ENCODE measurements at places on chromosomes 4 and X. TPM values are rescaled to one million over a fixed set of nuclear protein-coding genes. Genes with fewer than 3 reads are reported as not detected.
A peak's percentile ranks its signal among the peaks of the same experiment; 100 is the strongest.

Gene VGLL1
- not detected for total RNA-seq

GRCh38 chr4:86256086-86256485 is 103.8 kb downstream of the MAPK10 start:
- H3K27ac ChIP-seq = no peak overlapping the region
- no peaks in the 10 kb centered on the region for H3K4me1 ChIP-seq
- H3K36me3 ChIP-seq = no peaks in the 10 kb centered on the region
- H3K27me3 ChIP-seq = no peaks in the 10 kb centered on the region
- no peak overlapping the region for H3K4me3 ChIP-seq
- DNase-seq = no peak

Gene CFAP97
- total RNA-seq = 48.6 TPM

GRCh38 chr4:40579983-40580382 is 49.7 kb downstream of the RBM47 start:
- peaks cover 21% of the 10 kb centered on the region for H3K4me1 ChIP-seq
- no peak overlapping the region for H3K27ac ChIP-seq
- DNase-seq = no peak
- H3K36me3 ChIP-seq = no peaks in the 10 kb centered on the region
- peaks cover 2% of the 10 kb centered on the region for H3K27me3 ChIP-seq

GRCh38 chr4:171846232-171846631 is 33.0 kb downstream of the GALNTL6 start:
- no peak overlapping the region for H3K4me3 ChIP-seq
- no peaks in the 10 kb centered on the region for H3K4me1 ChIP-seq
- DNase-seq = peak; percentile 11
- H3K36me3 ChIP-seq = no peaks in the 10 kb centered on the region
- H3K27me3 ChIP-seq = no peaks in the 10 kb centered on the region
- no peak overlapping the region for H3K27ac ChIP-seq

Gene MXRA5
- total RNA-seq = not detected

Gene LRP2BP
- 0.48 TPM for total RNA-seq

DNA sequence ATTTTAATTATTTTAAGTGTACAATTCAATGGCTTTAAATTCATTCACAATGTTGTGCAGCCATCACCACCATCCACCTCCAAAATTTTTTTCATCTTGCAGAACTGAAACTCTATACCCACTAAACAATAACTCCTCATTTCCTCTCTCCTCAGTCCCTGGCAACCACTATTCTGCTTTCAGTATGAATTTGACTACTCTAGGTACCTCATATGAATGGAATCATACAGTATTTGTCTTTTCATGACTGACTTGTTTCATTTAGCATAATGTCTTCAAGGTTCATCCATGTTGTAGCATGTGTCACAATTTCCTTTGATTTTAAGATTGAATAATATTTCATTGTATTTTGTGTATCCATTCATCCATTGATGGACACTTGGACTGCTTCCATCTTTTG is 46.9 kb downstream of the KIF4A start:
- no peak overlapping the region for H3K4me3 ChIP-seq
- H3K27ac ChIP-seq = no peak overlapping the region
- peaks cover 2% of the 10 kb centered on the region for H3K36me3 ChIP-seq

GRCh38 chrX:118261151-118261550 is 84.8 kb upstream of the WDR44 start:
- DNase-seq = no peak
- no peaks in the 10 kb centered on the region for H3K36me3 ChIP-seq
- H3K27me3 ChIP-seq = peaks cover 2% of the 10 kb centered on the region
- H3K4me1 ChIP-seq = no peaks in the 10 kb centered on the region
- H3K27ac ChIP-seq = no peak overlapping the region

GRCh38 chrX:20060961-20061748 is 55.6 kb downstream of the MAP7D2 start:
- peaks cover 3% of the 10 kb centered on the region for H3K4me1 ChIP-seq
- H3K36me3 ChIP-seq = no peaks in the 10 kb centered on the region
- DNase-seq = no peak

DNA sequence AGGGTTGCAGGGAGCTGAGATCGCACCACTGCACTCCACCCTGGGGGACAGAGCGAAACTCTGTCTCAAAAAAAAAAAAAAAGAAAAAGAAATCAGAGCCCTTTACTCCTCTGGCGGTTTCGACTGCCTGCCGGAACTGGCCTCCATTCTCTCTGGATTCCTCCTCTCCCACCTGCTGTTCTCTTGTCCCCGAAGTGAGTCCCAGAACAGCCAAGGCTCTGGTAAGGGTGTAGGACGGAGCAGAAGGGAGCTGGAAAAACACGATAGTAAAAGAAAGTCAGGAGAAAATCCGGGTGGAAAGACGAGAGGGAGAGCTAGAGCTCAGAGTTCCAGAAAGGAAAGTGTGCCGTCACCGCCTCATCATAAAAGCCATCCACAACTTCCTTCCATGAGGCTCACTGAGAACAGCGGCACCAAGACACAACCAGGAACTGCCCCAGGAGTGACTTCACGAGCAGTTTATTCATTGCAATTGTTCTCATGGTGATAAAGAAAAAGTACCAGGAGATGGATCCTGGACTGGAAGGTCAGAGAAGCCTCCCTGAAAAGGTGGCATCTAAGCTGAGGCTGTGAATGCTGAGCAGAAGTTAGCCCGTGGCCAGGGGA is 12.3 kb downstream of the TLR3 start:
- H3K4me3 ChIP-seq = no peak overlapping the region
- H3K27ac ChIP-seq = no peak overlapping the region
- no peak for DNase-seq
- H3K36me3 ChIP-seq = no peaks in the 10 kb centered on the region

DNA sequence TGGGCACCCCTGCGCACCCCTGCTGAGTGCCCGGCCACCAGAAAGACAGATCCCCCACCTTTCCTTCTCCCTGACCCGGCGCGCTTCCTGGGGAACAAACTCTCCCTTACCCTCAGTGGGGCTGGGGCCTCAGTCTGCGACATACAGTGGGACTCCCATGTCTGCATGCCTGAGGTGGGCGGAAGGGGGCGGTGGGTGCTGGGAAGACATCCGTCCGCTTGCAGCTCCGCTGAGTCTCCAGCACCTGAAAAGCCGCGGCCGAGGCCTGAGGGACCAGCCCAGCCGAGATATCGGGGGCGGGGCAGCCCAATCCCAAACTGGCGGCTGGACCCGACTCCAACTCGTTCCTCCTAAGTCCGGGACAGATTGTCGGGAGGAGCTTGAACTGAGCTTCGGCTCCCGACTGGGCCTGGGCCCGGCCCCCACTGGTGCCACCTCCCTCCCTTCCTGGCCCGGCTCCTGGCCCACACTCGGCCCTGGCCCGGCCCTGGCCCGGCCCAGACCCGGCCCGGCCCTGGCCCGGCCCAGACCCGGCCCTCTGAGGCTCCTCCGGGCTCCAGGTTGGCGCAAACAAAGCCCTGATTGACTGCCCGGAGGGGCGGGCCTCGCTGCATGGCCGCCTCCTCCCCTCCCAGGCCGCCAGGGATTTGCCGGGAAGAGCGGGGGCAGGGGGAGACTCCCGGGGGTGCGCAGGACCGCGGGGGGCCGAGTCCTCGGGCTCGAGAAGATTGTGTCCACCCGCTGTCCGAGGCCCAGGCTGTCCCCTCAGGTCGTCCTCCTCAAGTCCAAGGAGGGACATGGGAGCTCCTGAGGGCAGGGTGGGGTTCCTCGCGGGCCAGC is 877 bp upstream of the SLC16A2 start:
- H3K27me3 ChIP-seq = peaks cover 20% of the 10 kb centered on the region
- H3K4me3 ChIP-seq = peak overlapping the region; percentile 69
- peak; percentile 32 for DNase-seq
- H3K27ac ChIP-seq = no peak overlapping the region
- H3K4me1 ChIP-seq = peaks cover 9% of the 10 kb centered on the region
- no peaks in the 10 kb centered on the region for H3K36me3 ChIP-seq

Gene CD38
- 12.0 TPM for total RNA-seq

DNA sequence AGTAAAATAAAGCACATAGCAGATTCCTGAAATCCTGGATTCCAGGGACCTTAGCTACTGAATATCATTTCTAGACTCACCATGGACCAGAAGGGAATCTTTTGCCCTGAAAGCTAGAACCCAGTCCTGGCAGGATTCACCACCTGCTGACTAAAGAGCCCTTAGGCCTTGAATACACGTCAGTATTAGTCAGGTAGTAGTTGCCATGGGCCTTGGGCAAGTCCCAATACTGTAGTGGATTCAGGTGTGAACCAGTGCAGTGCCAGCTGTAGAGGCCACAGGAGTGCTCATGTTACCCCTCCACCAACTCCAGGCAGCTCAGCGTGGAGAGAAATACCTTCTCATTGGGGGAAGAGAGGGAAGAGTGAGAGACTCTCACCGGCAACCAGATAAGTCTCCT is 64.1 kb upstream of the UBQLN2 start:
- no peaks in the 10 kb centered on the region for H3K27me3 ChIP-seq
- H3K36me3 ChIP-seq = peaks cover 12% of the 10 kb centered on the region
- no peaks in the 10 kb centered on the region for H3K4me1 ChIP-seq
- H3K4me3 ChIP-seq = no peak overlapping the region

GRCh38 chr4:22502895-22503814 is 12.7 kb downstream of the ADGRA3 start:
- no peaks in the 10 kb centered on the region for H3K27me3 ChIP-seq
- no peaks in the 10 kb centered on the region for H3K36me3 ChIP-seq
- H3K27ac ChIP-seq = no peak overlapping the region
- H3K4me1 ChIP-seq = no peaks in the 10 kb centered on the region
- H3K4me3 ChIP-seq = no peak overlapping the region

Gene TRIM75
- not detected for total RNA-seq

DNA sequence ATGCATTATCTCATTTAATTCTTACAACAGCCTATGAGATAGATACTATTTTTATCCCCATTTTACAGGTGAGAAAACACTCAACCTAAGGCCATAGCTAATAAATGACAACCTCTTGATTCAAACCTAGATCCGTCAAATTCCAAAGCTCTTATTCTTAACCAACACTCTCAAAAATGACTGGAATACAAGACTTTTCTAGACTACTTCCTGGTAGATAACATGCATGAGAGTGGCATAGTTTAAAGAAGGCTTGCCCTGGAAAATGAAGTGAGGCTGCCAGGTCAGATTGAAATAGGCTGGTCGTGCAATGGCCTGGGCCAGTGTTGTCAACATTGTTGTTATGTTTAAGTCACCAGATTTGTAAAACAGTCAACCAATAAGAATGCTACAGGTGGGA is 86.6 kb downstream of the DNAAF6 start:
- no peak for DNase-seq
- no peaks in the 10 kb centered on the region for H3K36me3 ChIP-seq
- H3K4me1 ChIP-seq = no peaks in the 10 kb centered on the region

GRCh38 chr4:139768366-139768765 is 102.7 kb downstream of the MGST2 start:
- no peak overlapping the region for H3K27ac ChIP-seq
- no peaks in the 10 kb centered on the region for H3K4me1 ChIP-seq
- no peaks in the 10 kb centered on the region for H3K27me3 ChIP-seq
- no peaks in the 10 kb centered on the region for H3K36me3 ChIP-seq

GRCh38 chrX:154300816-154301215 is 5.2 kb downstream of the TKTL1 start:
- H3K27me3 ChIP-seq = no peaks in the 10 kb centered on the region
- no peak overlapping the region for H3K27ac ChIP-seq
- no peaks in the 10 kb centered on the region for H3K4me1 ChIP-seq
- no peak for DNase-seq
- H3K4me3 ChIP-seq = no peak overlapping the region

DNA sequence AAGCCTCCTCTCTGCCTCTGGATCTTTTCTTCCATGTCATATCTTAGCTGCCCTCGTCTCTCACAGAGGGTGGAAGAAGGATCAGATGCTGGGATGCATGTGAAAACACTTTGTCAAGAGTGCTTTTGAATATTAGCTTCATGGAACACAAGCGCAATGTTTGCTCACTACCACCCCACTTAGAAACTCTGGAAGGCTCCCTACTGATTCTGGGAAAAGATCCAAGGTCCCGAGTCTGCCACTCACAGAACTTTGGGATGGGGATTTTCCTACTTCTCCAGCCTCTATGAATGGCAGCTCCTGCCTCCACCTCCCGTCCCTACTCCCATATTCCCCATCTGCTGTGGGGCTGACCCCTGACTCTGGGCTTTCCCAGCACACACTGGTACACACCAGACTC is 40.2 kb upstream of the CRMP1 start:
- no peak overlapping the region for H3K27ac ChIP-seq
- peaks cover 7% of the 10 kb centered on the region for H3K27me3 ChIP-seq
- no peak overlapping the region for H3K4me3 ChIP-seq
- H3K4me1 ChIP-seq = no peaks in the 10 kb centered on the region
- no peak for DNase-seq

DNA sequence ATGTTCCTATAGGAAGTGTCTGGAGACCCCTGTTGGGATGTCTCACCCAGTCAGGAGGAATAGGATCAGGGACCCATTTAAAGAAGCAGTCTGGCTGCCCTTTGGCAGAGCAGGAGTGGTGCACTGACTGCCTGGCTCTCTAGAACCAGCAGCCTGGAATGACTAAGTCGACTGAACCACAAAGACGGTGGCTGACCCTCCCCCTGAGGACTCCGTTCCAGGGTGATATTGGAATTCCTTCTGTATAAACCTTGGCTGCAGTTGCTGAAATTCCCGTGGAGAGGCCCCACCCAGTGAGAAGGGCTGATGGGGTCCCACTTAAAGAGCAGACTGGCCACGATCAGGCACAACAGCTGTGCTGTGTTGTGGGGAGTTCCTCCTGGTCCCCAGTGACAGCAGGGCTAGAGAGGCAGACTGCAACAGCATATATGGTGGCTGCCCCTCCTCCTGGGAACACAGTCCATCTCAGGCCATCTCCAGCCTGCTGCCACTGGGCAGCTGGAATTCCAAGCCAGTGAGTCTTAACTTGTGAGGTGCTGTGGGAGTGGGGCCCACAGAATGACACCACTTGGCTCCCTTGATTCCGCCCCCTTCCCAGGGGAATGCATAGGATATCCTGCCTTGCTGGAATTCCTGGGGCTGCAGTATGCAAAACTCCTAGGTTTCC is 41.8 kb upstream of the RLIM start:
- no peaks in the 10 kb centered on the region for H3K4me1 ChIP-seq
- H3K27ac ChIP-seq = no peak overlapping the region
- H3K27me3 ChIP-seq = no peaks in the 10 kb centered on the region
- no peaks in the 10 kb centered on the region for H3K36me3 ChIP-seq
